ENCODE measurements at places on chromosomes 7 and 10.
A peak's percentile ranks its signal among the peaks of the same experiment; 100 is the strongest.

DNA sequence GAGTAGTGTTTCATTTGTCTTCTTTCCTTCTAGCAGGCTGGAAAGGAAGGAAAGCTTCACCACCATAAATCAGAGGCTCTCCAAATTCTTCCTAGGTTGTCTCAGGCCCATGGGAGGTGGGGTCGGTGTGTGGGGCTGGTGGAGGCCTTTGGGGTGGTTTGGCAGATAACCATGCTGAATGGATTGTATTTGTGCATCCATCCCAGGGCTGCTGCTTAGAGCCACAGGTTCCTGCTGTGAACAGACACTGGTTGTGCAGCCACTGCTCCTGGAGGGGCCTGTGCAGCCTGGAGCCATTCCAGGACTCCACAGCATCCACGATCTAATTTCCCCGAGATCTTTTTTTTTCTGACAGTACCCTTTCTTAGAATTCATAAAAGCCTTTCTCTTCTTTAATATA, 741.8 kb downstream of the SUGCT start:
- DNase-seq, result no peak

DNA sequence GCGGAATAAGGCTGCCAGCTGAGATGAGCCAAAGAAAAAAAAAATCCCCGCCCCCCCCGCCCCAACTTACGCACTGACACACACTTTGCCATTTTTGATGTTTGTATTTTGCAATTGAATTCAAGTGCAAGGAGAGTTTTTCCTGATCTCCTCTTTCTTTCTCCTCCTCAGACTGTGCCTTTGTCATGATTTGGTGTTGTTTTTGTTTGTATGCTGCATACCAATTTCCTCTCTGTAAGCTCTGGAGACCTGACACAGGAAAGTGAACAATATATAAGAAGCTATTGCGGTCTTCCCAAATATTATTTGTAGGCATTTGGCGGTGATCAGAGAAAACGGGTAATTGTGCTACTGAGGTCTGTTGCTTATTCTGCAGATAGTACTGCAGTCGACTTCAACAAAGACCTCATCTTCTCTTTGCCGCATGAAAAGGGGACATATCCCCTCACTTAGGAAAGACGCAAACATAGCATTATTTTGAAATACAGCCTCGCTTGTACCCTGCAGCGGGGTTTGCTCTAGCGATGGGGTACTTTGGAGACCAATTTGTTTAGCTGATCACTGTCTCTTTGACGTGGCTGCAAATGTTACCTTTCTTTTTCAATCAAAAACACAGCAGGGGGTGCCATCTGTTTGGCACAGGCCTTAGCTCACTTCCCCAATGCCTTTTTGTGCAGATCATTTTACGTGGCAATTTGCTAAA, 206.6 kb downstream of the SKAP2 start:
- no peak for DNase-seq

- no peak for DNase-seq
Measured at GRCh38 chr7:45102785-45103712, 8.4 kb downstream of the TBRG4 start.

DNA sequence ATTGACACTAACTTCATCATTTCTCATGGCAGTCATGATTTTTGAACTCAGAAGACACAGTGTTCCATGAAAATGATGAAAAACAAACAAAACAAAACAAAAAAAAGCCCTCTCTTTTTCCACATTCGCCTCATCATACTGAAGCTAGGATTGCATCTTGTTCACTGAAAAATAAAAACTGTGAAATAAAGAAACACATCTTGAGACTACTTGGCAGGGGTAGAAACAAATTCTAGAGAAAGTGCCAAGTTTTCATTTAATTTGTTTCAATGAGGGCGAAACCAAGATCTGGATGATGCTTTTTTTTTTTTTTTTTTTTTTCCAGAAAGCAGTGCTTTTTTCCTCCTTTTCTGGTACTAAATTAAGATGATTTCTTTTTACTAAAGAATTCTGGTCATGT, 350.4 kb upstream of the ETV1 start:
- no peak for DNase-seq

DNA sequence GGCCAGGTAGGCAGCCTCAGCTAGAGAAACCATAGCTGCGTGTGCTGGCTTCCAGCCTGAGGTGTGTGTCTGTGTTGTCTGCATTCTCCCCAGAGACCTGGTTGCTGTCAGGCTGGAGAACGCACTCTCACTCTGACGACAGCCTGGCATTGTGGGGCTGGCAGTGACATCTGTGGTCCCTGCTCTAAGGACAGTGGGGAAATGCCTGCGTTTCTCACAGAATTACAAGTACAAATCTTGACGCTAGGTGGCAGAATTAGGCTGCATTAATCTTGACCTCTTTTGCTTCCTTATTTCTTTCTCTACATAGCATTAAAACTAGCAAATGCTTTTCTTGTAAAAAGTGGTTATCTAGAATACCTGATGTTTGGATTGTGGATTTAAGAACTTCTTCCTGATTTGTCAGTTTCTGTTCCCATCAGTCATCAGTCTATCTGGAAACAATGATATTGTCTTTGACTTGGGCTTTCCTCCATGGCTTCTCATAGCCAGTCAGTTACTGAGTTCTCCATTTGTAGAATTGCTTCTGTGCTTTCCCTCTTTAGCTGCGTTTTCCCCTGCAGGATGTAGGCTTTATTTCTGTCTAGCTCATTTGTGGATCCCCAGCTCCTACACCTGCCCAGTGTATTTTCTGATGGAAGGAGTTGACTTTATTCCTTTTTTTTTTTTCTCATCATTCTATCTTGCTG, 86.0 kb downstream of the FANK1 start:
- DNase-seq, result peak; percentile 56

- DNase-seq, result no peak
Measured at GRCh38 chr10:129772468-129773358, 191.4 kb downstream of the EBF3 start.

- DNase-seq, result no peak
Measured at GRCh38 chr7:155804431-155804831, 7.8 kb downstream of the SHH start.

DNA sequence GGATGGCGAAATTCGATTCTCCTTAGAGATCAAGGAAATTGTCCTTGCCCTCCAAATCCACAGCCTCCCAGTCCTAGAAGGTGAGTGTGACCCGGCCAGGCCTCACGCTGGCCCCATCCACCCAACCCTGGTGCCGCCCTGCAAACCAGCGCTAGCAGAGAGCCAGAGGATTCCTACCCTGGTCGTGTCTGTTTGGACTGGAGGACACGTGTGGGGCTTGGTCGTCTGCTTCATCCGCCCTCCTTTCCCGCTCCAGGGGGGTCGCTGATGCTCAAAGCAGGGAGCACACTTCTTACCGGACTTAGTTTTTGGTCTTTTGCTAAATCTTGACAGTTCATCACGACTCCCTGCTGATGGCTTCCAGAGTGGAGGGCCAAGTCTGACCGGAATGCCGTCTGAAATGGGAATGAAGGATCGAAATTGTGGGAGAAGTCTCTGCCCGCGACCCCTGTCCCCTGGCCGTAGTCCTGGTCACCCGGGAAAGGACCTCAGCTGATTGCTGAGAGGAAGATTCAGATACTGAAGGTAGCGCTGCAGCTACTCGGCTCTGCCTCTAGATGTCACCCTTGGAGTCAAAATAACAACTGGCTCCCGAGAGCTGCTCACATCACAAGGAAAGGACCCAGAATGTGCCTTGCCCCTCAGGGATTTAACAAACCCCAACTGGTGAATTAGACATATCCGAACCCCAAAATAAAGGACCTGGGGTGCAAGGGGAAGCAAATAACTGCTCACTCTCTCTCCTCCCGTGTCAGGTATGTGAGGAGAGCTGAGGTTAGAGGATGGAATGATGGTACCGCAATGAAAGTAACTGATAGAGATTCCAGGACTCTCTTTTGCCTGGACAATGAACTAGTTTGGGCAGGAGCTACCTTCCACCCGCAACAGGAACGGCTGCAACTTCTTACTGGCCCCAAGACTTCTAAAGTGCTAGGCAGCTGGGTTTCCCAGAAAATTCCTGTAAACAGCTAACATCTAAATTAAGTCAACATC, 23.5 kb upstream of the ORC5 start:
- DNase-seq, result no peak

DNA sequence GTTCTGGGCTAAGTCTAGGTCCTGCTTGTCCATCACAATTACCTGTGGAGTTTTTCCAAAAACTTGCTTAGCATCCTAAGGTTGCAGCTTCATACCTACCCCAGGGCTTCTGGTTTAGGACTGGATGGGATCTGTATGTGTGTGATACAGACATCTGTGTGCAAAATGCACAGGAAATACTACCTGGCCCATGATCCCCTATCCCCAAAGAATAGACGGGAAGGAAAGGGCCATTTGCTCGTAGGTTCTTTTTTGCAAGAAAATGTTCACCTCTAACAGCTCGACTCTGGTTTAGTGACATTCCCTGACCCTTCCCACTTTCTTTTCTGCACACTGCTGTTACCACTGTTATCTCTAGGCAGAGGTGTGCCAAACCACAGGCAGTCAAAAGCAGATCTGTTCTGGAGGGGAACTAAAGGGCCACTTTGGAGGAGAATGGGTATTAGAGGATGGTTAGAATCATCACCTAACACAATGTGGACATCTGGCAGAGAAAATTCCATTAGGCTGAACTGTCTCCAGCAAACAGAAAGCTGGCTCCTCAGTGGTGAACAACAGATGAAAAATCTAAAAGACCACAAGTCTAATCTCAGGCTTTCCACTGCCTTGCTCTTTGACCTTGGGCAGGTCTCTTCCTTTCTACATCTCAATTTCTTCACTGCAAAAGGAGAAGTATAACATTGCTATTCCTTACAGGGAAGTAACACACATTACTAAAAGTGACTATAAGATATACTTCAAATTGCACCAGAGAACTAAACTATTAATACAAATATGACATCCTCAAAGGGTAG, 107.4 kb downstream of the UBE2H start:
- no peak for DNase-seq

GRCh38 chr10:75508814-75509306, 77.4 kb downstream of the LRMDA start:
- no peak for DNase-seq

DNA sequence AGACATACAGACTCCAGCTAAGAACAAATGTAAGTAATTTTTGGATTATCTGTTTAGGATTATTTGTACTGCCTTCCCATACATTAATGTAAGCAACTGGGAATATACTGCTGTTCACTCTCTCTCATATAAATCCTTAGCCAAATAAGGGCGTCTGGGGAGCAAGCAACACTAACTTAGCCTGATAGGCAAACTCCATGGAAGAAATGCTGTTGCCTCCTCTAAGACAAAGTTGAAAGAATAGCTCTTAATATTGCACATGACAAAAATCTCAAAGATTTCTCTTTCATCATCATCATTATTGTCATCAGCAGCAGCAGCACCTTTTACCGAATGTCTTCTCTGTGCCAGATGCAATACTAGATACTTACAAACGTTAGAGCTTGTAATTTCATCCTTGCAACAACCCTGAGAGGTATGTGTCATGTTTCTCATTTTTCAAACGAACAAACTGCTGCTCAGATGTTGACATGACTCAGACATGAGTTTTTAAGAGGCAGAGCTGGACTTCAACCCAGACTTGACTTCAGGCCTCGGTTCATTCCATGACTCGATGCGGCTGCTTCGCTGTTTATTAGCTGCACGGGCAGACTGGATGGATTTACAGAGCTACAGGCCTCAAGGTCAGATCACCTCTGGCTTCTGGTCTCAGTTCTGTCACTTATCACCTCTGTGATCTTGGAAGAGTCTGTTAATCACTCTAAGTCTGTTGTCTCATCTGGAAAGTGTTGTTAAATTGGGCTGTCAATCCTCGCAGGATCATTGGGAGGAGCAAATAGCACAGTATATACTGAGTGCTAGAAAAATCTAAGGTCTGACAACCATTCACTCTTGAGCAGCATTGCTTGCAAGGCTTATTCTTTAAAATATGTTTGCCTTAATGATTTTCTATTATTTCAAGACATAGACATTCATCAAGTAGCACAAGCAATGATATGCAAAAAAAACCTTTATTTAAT, 126.3 kb upstream of the CELF2 start:
- no peak for DNase-seq

Measured in glomerular endothelial cell (primary cell).